A549 treated with RU486 at 1 μM for 4 hours (cell line): ENCODE measurements at places on chromosomes 16 and 17. TPM values are rescaled to one million over a fixed set of nuclear protein-coding genes. Genes with fewer than 3 reads are reported as not detected.

The RGS11 gene
- 2.7 to 5.9 TPM (median 4.2 TPM) in 5 replicates for total RNA-seq

The TUBD1 gene
- total RNA-seq: 10.9 to 17.6 TPM (median 13.7 TPM) in 5 replicates

The CETP gene
- not detected in 5 replicates for total RNA-seq

The STH gene
- total RNA-seq: not detected in 5 replicates

The AIPL1 gene
- total RNA-seq: not detected in 5 replicates

The PIRT gene
- total RNA-seq: not detected in 5 replicates

The CA7 gene
- not detected in 5 replicates for total RNA-seq

The TBX6 gene
- total RNA-seq: 0.14 to 0.50 TPM (median 0.38 TPM) in 5 replicates

The BICDL2 gene
- not detected in 5 replicates for total RNA-seq

The LONP2 gene
- total RNA-seq: 21.6 to 29.7 TPM (median 28.8 TPM) in 5 replicates
